Left cardiac atrium (tissue), 4 donors: ENCODE measurements at places on chromosomes 1 and 21. TPM values are rescaled to one million over a fixed set of nuclear protein-coding genes. Genes with fewer than 3 reads are reported as not detected.

DNA sequence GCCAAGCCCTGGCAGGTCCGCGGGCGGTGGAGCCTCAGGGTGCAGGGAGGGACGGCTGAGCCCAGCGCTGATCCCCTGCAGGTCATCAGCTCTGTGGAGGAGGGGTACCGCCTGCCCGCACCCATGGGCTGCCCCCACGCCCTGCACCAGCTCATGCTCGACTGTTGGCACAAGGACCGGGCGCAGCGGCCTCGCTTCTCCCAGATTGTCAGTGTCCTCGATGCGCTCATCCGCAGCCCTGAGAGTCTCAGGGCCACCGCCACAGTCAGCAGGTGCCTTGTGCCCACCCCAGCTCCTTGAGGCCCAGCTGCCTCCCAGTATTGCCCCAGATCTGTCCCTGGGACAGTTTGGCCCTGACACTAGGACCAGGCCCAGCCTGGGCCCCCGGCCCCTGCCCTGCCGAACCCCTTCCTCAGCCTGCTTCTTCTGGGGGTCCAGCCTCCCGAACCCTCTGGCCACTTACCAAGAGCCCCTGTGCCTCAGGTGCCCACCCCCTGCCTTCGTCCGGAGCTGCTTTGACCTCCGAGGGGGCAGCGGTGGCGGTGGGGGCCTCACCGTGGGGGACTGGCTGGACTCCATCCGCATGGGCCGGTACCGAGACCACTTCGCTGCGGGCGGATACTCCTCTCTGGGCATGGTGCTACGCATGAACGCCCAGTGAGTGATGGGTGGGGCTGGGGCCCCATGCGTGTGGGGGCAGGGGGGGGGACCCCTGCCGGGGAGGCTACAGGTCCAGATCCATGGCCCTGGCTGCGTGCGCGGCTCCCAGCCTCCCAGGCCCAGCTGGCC, 35.4 kb upstream of the C1QA start:
- DNase-seq, result no peak

DNA sequence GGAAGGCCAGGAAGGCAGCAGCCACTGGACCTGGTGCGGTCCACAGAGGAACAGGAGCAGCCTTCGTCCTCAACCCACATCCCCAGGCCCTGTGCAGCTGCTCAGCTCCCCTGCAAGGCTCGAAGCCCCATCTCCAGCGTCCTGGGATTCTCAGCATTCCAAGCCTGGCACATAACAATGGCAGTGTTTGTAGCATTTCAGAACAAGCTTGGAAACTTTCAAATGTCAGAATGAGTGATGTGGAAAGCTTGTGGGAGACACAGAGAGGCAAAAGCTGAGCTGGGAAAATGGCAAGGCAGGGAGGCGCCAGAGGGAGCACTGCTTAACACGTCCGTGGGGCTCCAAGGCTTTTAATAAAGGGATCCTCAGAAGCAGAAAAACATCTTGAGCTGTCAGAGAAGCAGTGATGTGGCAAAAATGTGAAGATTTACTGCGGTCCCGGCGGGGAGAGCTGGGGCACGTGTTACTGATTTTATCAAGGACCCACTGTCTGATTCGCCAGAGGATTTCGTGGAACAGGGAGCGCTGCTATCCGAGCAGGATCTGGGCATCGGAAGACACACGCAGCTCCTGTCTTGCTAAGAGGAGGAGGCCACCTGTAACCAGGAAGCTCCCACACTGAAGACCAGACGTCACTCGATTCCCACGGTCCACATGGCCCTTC, 38.1 kb downstream of the TOMM20 start:
- DNase-seq, result no peak

RGS18 gene
- 1.2 TPM for total RNA-seq

ADAMTSL4 gene
- total RNA-seq, result 31.5 TPM

DNA sequence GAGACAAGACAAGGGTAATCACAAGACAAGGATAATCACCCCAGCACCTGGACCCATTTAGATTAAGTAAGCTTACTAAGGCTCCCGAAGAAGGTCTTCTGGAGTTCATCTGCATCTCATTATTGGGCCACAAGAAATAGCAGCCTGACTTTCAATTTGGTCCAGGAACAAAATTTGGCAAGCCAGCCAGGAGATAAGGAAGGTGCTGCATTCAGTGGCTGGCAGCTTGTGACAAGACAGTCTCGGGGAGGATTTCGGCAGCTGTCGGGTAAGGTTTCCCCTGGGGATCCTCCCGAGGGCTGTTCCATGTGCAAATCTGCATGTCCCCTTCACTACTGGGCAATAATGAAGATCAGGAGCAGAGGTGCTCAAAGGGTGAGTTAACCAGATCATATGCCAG, 195.2 kb downstream of the FCRL5 start:
- no peak for DNase-seq

CADM3 gene
- total RNA-seq, result 15.3 TPM

CASQ1 gene
- total RNA-seq, result 21.8 TPM

GRCh38 chr21:31078216-31078615, 39.9 kb upstream of the KRTAP19-8 start:
- no peak for DNase-seq

RXRG gene
- total RNA-seq, result 2.4 TPM

DNA sequence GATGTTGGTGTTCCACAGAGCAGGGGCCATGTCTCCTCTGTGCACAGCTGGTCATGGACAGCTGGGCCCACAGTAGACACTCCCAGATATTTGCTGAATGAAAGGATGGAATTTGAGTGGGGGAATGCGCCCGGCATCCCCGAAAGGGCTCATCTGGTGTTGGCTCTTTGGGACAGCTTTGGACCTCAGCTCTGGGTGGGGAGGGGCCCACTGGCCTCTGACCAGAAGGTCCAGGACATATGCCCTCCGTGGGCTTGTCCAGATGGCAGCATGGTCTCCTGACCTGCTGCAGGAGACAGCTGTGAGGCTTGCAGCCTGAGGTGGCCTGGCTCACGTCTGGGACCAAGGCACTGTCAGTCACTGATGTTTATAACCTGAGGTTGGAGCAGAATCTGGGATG, 160.4 kb upstream of the AJAP1 start:
- no peak for DNase-seq

DNA sequence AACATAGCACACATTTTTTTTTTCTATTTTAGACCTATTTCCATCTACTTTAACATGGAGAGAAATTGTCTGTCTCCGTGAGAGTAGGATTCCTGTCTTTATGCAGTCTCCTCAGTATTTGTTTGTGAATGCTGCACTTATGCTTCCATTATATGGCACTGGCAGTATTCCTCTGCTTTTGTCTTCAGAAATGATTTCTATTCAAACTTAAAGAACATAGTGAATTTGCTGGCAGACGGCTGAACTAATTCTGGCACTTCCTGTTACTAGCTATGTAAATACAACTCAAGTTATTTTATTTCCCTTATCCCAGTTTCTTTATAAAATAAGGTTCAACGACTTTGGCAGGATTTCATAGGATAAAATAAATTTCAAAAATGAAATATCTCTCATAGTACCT, 45.3 kb downstream of the KCTD3 start:
- no peak for DNase-seq

GRCh38 chr21:27365394-27365793, 398.5 kb upstream of the ADAMTS5 start:
- no peak for DNase-seq

FCER1A gene
- total RNA-seq, result 0.34 TPM

DNA sequence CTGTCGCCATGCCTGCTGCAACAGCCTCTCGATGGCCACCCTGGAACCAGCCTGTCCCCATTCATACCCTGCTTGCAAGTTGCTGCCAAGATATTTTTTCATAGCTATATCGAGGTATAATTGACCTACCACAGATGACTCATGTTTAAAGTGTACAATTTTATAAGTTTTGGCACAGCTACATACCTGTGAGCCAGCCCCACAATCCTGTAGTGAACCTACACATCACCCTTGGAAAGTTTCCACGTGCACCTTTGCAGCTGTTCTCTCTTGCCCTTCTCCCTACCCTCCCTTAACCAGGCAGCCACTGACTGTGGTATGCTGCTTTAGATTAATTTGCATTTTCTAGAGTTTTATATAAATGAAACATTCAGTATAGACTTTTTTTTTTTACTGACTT, 23.0 kb upstream of the KCNJ6 start:
- no peak for DNase-seq

DNA sequence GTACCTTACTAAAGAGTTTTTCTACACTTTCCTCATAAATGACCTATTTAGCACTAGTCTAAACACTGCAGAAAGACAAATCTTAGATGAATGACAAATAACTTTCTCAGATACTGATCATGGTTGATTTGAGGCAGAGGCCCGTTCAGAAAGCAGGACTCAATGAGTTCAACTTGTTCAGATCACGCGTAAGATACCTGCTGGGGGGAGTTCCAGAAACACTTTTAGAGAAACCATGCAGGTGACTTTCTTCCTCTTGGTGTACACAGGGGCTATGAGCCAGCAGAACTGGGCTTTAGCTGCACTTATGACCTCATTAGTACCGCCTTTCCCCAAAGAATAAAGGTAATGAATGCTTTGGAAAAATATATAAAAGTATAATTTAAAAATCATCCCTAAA, 38.8 kb upstream of the TTC39A start:
- no peak for DNase-seq

GRCh38 chr1:42940851-42941639, 17.6 kb downstream of the SLC2A1 start:
- peak; percentile 62 for DNase-seq
